ENCODE measurements at places on chromosomes 12 and 14. TPM values are rescaled to one million over a fixed set of nuclear protein-coding genes. Genes with fewer than 3 reads are reported as not detected.

DNA sequence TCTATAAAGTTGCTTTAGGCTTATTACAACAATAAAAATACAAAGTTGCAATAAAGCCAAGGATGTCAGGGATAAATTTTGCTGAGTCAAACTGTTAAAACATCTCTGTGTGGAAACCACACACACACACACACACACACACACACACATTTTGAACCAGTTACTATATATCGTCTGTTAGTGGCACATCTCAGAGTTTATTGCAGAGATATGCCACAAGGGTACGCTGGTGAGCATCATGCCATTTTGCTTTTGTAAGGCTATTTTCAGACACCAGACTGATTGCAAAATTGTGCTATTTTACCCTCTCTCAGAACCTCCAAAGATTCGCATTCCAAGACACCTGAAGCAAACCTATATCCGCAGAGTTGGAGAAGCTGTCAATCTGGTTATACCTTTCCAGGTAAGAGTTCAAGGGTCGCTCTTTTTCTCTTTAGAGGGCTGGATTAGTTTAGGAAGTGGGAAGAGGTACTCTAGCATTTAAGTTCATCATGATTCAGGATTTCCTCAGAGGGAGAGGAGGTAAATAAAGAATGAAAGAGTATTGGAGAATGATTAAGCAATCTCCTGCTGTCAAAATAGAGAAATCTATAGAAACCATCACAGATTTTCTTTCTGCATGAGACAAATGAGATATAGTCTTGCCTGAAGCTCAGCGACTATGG lies 27.3 kb upstream of the CHPT1 start:
- DNase-seq, result peak; percentile 51

Gene RITA1
- total RNA-seq, result 22.4 TPM

Gene GLIPR1L2
- total RNA-seq, result 0.36 TPM

DNA sequence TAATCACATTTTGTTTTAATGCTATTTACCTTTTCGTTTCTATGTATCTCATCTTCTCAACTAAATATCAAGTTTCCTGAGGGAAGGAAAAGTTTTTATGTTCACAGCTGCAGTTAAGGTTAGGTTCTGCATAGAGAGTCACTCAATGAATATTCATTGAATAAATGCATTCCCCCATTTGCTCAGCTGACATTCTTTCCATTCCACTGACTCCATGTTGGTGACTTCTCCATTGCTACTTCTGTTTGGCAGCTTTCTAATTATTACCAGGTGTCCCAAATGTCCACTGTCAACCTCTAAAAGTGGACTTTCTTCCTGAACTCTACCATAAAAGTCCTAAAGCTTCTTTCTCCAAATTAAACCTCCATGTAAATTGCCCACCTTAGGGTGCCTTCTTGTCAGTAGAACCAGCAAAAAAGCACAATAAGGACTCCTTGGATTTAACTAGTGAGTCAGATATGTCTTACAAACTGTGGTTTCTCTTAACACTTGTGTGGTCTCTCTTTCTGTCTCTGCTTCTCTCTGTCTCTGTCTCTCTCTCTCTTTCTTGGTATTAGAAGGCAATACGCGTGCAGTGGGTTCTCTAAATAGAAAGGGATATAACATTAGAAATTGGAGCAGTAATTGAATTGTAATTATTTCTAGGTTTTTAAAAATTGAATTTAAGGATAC lies 85.9 kb downstream of the TMEM117 start:
- no peak for DNase-seq

DNA sequence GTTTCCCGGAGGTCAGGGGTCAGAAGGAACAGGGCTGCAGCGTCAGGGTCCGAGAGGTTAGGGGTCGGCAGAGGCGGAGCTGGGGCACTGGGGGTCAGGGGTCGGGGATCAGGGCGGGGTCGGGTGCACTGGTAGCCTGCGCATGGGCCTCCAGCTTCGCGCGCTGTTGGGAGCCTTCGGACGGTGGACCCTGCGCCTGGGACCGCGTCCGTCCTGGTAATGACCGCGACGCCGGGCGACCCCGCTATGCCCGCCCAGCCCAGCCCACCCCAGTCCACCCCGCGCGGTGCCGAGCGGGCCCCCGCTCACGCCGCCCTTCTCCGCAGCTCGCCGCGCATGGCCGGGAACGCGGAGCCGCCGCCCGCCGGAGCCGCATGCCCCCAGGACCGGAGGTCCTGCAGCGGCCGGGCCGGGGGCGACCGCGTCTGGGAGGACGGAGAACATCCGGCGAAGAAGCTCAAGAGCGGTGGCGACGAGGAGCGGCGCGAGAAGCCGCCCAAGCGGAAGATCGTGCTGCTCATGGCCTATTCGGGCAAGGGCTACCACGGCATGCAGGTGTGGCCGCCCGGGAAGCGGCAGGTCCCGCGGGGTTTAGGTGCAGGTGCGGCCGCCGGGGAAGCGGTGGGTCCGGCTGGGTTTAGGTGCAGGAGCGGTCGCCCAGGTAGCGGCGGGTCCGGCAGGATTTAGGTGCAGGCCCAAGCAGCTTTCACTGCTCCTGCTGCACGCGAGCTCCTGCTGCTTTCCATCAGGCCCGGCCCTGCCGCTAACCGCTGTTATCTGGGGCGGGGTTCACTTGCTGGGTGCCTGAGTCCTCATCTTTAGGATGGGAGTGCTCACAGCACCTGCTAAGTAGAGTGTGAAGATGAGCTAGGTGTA lies 743 bp downstream of the PUS1 start:
- peak; percentile 91 for DNase-seq

DNA sequence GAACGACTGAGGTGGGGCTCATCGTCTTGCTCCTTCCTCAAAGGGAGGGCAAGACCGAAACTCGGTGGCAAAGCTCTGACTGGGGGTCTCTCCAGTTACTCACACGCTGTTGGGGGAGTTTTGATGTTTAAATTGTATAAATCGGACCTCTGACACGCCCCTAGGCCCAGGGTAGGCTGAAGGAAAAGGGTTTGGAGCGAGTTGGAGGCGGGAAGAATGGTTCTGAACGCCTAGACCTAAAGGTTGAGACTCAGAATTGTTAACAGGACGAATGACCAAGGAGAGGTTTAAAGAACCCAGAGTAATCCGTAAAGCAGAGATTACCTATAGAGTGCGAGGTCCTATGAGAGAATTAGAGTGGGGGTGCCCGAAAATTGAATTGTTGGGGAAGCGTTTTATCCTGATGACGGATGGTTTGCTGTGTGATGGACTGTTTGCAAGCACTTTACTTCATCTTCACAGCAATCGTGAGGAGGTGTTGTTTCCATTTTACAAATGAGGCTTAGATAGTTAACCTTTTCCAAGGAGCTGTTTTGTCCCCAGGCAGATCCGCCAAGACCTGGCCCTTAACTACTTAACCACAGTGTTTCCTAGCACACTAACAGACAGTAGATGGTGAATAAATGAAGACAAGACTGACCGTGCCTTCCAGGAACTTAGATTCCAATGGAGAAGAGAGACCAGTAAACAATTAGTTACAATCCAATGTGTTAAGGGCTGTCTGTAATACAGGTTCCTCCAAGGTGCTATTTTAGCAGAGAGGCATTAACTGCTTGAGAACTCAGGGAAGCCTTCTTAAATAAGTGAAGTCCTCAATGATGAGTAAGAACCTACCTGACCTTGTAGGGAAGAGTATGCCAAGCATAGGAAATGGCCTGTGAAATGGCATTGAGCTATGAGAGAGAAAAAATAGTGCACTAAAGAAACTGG lies 929 bp upstream of the UBE2N start:
- peak; percentile 10 for DNase-seq

Gene TTC9
- 0.29 TPM for total RNA-seq

GRCh38 chr12:129902371-129903091 lies 1.3 kb downstream of the TMEM132D start:
- DNase-seq, result peak; percentile 50
